ENCODE measurements at places on chromosomes 16 and 17.

DNA sequence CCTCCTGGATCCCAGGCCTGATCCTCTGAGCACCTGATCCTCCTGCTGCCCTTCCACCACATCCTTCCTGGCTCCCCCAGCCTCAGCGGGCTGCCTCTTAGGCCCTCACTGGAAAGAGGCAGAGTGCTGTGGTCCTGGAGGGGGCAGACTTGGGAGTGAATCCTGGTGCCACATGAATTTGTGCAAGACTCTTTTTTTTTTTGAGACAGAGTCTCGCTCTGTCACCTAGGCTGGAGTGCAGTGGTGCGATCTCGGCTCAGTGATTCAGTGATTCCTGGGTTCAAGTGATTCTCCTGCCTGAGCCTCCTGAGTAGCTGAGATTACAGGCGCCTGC lies 3.1 kb downstream of the GHDC start:
- DNase-seq = no peak

DNA sequence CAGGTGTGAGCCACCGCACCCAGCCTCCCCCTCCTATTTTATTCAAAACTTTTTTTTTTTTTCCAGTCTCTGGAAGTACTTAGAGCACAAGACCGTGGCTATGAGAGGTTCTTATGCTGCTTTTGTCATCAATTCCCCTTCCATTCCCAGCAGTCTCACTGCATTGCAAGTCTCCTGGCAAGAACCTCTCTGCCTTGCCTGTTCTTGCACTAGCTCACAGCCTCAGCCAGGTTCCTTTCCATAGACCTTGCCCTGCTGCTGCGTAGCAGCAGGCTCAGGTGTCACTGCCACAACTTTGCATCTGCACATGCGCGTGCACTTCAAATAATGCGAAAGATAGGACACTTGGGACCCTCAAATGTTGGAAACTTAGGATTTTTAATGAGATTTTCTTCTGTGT lies 15.6 kb downstream of the ATP6V0A1 start:
- no peak for DNase-seq

DNA sequence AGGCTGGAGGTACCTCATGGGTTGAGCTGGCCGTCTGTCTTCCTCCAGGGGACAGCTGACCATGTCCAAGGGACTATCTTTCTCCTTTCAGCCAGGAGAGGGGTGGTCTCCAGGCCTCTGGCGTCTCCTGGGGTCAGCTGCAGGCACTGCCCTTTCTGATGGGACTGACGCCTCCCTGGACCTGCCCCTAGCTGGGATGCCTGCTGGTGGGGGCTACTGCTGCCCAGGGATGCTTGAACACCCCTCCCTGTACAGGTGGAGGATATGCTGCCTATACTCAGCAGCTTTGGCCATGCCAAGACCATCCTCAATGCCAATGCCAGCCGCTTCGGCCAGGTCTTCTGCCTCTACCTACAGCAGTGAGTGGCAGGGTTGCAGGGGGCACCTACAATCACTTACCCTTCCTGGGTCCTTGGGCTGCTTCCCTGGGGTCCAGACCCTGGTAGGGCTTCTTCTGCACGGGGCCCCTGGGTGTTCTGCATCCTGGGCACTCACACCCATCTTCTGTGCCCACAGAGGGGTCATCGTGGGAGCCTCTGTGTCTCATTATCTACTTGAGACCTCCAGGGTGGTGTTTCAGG lies 4.2 kb downstream of the MYO15B start:
- no peak for DNase-seq

GRCh38 chr16:16863672-16864071 lies 484.7 kb downstream of the NPIPA7 start:
- no peak for DNase-seq

- DNase-seq = no peak
These were observed 34.0 kb downstream of the YPEL2 start for GRCh38 chr17:59365383-59365981.

GRCh38 chr16:11503566-11503965 lies 83.2 kb downstream of the LITAF start:
- DNase-seq = no peak

DNA sequence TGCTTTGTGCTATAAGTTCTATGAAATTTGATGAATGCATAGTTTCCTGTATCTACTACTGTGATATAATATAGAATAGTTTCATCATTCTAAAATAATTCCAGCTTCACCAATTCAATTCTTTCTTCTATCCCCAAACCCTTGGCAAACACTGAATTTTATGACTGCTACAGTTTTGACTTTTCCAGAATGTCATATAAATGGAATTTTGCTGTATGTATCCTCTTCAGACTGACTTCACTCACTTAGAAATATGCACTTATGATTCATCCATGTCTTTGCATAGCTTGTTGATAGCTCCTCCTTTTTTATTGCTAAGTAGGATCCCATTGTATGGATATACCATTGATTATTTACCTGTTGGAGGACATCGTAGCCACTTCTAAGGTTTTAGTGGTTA lies 89.1 kb upstream of the HS3ST3A1 start:
- no peak for DNase-seq

DNA sequence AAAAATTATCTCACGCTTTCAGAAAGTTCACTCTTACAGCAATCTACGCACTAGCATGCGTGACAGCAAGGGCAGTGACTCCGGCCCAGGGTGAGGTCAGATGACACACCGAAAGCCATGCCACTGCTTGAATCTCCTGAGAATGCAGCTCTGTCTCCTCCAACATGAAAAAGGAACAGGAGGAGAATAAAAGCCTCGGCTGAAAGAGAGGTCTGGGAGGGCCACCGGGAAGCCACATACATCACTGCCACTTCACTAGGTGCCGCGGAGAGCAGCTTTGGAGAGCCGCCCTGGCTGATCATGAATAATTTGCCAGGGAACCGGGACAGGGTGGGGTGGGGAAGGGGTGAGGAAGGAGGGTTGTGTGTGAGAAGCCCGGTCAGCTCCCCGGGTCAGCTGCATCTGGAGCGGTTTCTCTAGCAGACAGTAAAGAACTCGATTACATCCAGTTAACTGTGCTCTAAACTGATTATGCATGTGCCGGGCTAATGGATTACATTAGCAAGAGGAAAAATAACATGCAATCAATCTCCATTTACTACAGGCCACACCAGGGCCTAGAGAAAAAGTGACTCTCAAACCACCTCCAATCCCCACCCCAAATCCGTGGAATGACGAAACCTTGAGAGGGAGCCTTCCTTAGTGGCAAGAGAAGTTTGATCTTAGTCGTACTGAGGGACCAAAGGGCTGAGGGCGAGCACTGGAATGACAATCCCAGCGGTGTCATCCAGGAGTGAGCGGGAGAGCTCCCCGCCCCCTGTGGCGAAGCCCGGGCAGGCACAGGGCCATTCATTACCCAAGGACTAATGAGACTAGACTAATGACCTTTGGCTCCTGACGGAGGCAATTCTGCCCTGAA lies 100.3 kb downstream of the ZFHX3 start:
- DNase-seq = no peak

DNA sequence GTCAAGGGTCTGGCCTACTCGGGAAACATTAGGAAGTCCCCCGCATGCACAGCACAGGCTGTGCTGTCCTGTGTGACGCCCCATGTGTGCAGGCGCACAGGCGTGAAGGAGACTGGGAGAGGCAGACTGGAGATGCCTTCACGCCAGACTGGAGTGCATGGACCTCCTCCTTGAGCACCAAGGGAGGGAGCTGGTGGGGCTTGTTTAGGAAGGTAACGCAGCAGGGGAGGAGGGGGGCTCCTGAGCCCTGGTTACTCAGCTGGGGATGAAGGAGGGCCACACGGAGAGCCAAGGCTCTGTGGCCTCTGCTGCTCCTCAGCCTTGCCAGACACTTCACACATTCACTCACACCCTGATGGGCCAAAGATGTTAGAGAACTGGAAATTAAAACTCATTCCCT lies 7.7 kb downstream of the HSDL1 start:
- DNase-seq = no peak

All from endothelial cell (in vitro differentiated cells).